ENCODE measurements at places on chromosomes 1 and 21.
A peak's percentile ranks its signal among the peaks of the same experiment; 100 is the strongest.

DNA sequence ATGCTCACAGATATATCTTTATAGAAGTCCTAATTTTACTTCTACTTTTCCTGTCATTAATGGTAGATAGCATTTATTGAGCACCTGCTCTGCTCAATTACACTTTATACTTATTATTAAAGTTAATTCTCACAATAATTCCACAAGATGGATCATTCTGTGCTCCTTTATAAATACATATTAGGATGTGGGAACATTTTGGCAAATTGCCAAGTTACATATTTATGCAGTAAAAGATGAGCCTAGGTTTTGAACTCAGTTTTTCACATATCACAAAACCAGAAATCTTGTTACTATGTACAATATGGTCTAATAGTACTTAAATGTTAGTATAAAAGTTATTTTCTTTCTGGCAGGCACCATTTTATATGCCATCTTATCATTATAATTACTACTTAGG lies 895.0 kb upstream of the B3GALT2 start:
- no peak for DNase-seq

- DNase-seq: peak; percentile 46
Observed at GRCh38 chr1:193185901-193186731, at the start of gene B3GALT2. B3GALT2 (minus strand) TSS chr1:193186613; CDS start chr1:193181562, 5,051 bp downstream.

GRCh38 chr1:100019220-100019619 lies 49.4 kb downstream of the SLC35A3 start:
- DNase-seq: no peak

- DNase-seq: no peak
Observed at GRCh38 chr1:36303244-36303643, 2.9 kb upstream of the SH3D21 start.

DNA sequence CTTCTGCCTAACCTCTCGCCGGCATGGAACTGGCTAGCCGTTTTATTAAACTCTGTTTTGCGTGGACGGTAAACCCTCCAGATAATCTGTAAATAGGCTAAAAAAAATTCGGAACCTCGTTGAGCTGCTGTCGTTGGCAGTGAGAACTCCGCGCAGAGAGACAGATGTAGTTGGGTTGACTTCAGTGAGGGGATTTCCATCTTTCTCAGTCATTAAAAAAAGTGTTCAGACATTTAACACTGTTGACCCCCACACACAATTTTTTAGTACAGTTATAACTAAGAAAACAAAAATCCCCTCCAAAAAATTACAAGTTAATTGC lies 464 bp downstream of the PARK7 start:
- peak; percentile 7 for DNase-seq

DNA sequence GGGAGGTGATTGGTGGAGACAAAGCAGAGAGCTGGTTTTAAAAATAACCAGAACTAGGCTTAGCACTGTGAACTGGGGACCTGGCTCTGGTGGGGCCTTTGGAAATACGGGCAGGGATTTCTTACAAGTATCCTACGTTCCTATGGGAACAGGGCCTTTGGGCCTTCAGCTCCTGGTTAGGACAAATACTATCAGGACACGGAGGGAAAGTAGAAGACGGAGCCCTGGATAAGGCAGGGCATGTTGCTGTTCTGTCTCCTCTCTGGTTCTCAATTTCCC lies 5.3 kb upstream of the MYOG start:
- no peak for DNase-seq

GRCh38 chr1:150553392-150554085 lies 4.3 kb downstream of the ADAMTSL4 start:
- DNase-seq: no peak

DNA sequence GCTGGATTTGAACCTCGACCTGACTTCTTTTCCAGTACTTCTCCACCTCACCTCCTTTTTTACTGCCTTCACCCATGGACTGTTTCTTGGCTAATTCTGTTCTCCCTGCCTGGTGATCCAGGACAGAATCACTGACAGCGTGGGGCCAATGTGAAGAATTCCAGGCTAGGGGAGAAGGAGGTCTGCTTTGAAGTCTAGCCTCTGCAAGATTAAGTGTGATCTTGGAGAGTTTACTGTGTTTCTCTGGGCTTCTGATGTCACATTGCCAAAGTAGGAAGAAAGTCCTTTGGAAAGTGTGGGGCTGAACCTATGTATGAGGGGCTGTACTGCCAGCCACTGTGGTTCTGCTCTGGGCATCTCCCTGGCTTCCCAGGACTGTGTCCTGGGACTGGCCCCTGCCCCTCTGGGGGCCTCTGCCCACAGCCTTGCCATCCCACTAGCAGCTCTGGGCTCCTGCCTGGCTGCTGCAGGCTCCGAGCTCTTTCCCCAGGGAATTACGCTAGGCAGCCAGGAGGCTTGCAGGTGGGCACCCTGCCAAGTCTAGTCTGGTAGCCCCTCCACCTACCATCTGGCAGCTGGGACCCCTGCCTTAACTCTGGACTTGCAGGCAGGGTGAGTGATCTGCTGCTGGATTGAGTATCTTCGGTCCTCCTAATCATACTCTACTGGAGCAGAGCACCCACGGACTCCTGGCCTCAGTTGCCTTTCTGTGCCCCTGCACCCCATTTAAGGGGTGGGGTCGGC lies 52.2 kb downstream of the YARS1 start:
- no peak for DNase-seq
